ENCODE measurements at places on chromosomes 11 and 22.

DNA sequence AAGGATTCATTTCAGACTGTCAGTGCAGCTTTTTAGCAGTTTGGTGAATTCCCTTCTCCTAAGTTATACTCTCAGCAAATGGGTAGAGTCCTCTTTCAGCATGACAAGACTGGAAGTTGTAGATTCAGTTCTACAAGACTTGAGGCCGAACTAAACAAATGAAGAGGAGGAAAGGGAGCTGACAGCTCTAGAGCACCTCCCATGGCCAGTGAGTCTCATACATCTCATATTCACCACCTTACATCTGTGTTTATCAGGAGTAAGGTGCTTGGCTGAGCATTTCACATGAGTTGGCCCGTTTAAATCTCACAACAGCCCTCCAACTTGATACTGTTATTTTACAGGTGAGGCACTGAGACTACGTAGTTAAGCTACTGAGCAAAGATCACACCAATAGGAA is 30.4 kb downstream of the SEZ6L start:
- no peak for DNase-seq

- DNase-seq = no peak
Measured at GRCh38 chr11:123429336-123429735, 733 bp upstream of the GRAMD1B start.

- no peak for DNase-seq
Measured at GRCh38 chr22:39017596-39018365, 3.1 kb upstream of the APOBEC3D start.

DNA sequence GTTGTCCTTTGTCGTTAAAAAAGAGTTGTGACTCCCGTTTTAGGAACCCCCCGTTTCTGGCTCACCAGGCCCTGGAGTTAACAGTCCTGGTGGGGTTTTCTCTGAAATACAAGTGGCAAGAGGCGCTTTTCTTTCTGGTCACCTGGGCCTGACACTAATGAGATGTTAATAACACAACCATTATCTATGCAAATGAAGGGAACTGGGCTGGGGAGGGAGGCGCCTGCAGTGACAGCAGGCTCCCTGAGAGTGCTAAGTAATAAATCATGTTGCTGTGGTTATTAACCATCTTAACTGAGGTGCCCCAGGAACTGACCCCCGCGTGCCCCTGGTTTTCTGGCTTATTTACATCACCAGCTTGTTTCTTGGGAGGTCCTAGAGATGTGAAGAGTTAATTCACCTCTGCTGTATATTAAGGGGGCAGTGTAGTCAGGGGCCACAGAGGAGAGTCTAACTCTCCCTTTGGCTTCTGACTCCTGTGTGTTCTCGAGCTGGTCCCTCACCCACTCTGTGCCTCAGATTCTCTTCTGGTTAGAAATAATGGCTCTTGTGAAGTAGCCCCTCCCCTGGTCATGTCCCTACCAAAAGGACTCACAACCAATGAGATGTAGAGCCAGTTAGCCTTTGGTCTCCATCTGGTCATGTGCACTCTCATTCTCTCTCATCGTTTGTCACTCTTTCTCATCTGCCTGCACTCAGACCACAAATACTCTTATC is 276.6 kb upstream of the CADM1 start:
- no peak for DNase-seq

DNA sequence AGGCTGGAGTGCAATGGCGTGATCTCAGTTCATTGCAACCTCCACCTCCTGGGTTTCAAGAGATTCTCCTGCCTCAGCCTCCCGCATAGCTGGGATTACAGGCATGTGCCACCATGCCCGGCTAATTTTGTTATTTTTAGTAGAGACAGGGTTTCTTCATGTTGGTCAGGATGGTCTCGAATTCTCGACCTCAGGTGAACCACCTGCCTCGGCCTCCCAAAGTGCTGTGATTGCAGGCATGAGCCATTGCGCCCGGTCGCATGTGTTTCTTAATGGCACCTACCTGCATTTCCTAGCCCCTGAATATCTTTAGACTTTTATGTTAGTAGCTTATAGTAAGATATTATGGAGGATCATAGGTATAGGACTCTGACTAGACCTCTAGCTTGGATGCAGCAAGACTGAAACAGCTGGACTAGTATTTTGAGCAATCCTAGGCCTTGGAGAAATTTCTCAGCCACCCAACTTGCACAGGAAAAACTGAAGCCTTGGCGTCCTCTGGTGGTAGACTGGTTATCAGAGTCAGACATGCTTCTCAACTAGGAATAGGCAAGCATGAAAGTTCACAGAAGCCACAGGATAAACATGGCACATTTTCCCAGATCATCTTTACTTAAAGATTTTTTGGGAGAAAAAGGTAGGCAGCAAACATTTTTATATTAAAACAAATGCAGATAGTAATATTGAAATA is 22.7 kb upstream of the C1QTNF4 start:
- DNase-seq = peak; percentile 81

DNA sequence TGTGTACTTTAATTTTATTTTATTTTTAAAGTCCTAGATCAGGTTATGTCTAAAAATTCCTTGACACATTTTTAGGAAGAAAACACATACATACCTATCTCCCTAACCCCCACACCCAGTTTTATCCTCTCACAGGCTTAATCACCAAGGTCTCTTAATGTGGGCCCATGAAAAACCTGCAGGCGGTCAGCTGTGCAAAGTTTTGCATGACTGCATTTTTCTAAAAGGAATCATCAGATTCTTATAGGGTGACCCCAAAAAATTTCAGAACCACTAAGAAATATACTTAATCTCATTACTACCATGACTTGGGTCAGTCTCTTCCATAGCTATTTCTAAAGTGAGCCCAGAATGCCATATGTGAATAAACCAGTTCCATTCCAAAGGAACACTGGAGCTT is 19.8 kb downstream of the SAA1 start:
- DNase-seq = no peak

- peak; percentile 16 for DNase-seq
Measured at GRCh38 chr11:108915666-108916065, 250.8 kb downstream of the DDX10 start.

- no peak for DNase-seq
Measured at GRCh38 chr11:110251836-110252235, 44.6 kb downstream of the RDX start.

- DNase-seq = peak; percentile 38
Measured at GRCh38 chr11:118290923-118291322, 13.6 kb upstream of the CD3E start.

DNA sequence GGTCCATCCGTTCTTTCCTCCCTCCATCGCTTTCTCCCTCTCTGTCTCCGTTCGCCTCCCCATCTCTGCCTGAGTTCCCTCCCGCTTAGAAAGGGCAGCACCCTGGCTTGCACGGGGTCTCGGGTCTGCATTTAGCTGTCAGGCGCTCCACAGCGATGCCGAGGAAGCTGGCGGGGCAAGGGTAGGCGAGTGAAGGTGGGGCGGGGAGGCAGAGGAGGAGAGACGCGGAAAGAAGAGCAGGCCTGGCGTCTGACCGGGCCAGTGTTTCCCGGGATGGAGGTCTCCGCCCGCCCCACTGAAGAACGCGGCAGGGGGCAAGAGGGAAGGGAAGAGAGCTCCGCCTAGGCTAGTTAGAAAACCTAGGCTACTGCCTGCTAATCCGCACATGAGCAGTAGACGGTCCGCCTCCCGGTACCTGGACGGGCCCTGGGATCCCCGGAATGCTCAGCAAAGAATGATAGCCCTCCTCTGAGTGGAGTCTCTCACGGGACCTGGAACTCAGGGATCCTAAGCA is 3922.5 kb upstream of the OR11H1 start:
- no peak for DNase-seq

DNA sequence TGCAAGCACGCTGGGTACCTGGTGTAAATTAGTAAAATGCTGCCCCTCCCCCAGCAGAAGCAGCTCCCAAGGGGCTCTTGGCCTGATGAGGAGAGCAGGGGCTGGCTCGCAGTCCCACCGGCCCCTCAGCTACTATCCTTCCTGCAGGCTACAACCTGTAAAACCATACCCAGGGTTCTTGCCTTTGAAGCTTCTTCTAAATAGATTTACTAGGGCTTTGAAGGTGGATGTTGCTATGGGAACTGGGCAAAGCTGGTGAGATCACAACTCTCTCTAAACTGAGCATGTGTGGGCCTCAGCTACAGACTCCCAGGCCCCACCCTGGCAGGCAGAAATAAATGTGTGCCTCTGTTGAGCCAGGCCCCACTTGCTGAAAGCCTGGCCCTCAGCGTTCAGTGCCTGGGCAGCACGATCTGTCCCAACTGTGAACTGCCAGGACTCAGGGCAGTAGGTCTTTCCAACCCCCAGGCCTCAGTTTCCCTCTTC is 18.5 kb downstream of the CD5 start:
- DNase-seq = peak; percentile 85

GRCh38 chr11:129881570-129882170 is 13.7 kb downstream of the NFRKB start:
- peak; percentile 44 for DNase-seq

- no peak for DNase-seq
Measured at GRCh38 chr22:44995105-44995514, 14.7 kb downstream of the PHF21B start.

DNA sequence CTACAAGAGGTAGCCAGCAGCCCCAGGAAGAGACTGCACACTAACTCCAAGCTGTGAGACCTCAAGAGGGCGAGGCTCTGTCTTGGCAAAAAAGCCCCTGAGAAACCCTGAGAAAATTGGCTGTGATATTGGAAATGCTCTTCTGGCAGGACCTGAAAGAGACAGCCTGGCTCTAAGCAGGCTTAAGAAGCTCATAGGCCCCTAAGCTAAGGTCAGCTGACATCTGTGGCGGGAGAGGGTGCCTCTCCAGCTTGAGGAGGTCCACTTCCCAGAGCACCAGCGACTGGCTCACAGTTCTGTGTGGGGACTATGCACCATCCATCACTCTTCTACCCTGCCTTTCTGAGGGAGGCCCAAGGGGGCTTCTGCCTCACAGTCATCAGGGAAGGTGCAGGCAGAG is 12.4 kb downstream of the PLEKHA7 start:
- DNase-seq = no peak

GRCh38 chr22:50723991-50724390 is 14.0 kb upstream of the ACR start:
- no peak for DNase-seq

GRCh38 chr11:61287338-61287977 is 7.7 kb downstream of the VWCE start:
- no peak for DNase-seq

DNA sequence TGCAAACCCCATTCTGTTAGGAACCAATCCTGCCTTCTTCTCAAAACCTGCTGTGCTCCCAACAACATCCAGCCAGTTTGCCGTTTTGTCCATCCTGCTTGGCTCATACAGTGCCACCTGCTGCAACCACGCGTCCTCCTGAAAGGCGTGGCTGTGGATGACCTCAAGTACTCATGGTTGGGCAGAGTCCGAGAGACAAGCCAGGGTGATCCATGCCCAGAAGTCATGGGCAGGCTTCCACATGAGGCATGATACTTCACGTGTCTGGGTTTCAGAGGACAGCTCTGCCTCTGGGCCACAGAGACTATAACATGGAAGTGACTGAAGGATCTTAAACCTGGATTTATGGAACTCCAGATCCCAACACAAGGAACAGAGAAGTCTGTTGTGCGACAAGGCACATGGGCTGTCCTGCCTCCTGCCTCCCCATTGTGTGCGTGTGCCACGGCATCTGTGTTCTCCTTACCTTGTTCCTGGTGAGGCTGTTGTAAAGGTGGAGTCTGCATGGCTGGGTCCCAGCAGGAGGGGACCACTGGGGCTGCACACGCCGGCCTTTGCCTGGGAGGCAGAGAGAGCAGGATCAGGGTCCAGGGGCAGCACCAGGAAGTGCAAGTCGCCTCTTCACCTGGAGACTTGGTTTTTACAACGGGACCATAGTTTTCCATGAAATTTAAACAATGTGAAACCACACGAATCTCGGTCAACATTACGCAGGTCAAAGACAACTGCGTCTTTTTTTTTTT is 15.4 kb downstream of the CARS1 start:
- no peak for DNase-seq

- DNase-seq = no peak
Measured at GRCh38 chr11:116773203-116774097, 663 bp upstream of the BUD13 start.

DNA sequence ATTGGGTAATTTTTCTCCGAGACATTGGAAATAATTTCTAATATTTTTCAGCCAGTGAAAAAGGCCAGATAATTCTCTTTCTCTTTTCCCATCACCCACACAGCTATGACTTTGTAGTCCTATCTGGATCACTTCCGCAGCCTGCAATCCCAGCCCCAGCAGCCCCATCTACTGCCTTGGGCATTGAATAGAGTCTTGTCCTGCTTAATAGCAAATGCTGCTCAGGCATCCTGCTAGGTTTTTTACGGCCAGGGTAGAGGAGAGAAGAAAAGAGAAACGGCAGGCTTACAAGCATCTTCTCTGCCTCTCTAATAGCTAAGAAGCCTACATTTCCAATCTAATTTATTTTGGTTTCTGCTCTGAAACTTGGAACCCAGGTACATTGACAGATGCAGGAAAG is 154.3 kb upstream of the B3GAT1 start:
- DNase-seq = no peak

GRCh38 chr11:9568161-9568853 is 5.2 kb upstream of the WEE1 start:
- DNase-seq = no peak

GRCh38 chr11:19268909-19269308 is 28.2 kb upstream of the E2F8 start:
- no peak for DNase-seq

- DNase-seq = no peak
Measured at GRCh38 chr22:46061124-46061500, 84.2 kb upstream of the WNT7B start.

- DNase-seq = peak; percentile 68
Measured at GRCh38 chr11:86559311-86559945, 113.0 kb downstream of the ME3 start.

GRCh38 chr11:67483831-67484665 is 1.2 kb downstream of the AIP start:
- DNase-seq = no peak

DNA sequence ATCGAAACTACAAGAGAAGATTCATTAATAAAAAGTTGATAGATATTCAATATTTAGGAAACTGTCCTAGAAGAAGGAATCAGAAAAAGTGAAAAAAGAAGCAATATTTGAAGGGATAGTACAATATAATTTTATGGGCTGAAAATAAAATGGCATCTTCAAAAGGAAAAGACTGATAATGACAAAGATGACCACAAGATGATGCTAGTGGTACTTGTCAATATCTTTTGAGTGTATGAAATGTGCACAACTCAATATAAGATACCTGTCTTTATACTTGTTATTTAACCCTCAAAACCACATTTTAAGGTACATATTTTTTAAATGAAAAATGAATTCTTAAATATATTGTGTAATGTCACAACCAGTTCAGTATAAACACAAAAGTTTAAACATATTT is 1059.6 kb upstream of the RAG2 start:
- DNase-seq = peak; percentile 5

GRCh38 chr11:94795476-94796189 is 27.5 kb downstream of the AMOTL1 start:
- DNase-seq = no peak

Measured in tongue (tissue), 3 donors.